Right lobe of liver (tissue), 6 donors: ENCODE measurements at places on chromosomes 12 and 14. TPM values are rescaled to one million over a fixed set of nuclear protein-coding genes. Genes with fewer than 3 reads are reported as not detected.
A peak's percentile ranks its signal among the peaks of the same experiment; 100 is the strongest.

GRCh38 chr14:70987041-70987440 is 79.8 kb downstream of the PCNX1 start:
- no peak overlapping the region for H3K27ac ChIP-seq
- H3K36me3 ChIP-seq, result no peaks in the 10 kb centered on the region
- H3K4me1 ChIP-seq, result no peaks in the 10 kb centered on the region
- no peaks in the 10 kb centered on the region for H3K27me3 ChIP-seq
- no peak overlapping the region for H3K4me3 ChIP-seq

- no peaks in the 10 kb centered on the region for H3K36me3 ChIP-seq
- DNase-seq, result peak; percentile 11
- no peaks in the 10 kb centered on the region for H3K4me1 ChIP-seq
- no peak overlapping the region for H3K27ac ChIP-seq
- H3K27me3 ChIP-seq, result no peaks in the 10 kb centered on the region
- H3K4me3 ChIP-seq, result no peak overlapping the region
Measured at GRCh38 chr14:94646481-94646880, 34.3 kb downstream of the SERPINA3 start.

DNA sequence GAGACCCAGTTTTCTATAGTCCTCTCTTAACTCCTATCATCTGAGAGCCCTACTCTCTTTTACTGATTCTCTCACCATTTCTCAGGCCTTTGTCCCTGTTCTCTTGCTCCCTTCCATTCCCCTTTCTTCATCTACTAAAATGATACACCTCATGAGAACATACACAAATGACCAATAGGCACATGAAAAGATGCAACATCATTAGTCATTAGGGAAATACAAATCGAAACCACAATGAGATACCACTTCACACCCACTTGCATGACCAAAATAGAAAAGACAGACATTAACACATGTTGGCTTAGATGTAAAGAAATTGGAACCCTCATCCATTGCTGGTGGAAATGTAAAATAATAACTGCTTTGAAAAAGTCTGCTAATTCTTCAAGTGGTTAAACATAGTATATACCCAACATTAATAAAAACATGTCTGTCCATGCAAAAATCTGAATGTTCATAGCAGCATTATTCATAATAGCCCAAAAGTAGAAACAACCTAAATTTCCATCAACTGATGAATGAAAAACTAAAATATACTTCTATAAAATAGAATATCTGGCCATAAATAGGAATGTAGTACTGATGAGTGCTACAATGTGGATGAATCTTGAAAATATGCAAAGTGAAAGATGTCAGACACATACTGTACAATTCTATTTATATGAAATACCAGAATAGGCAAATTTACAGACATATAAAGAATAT is 66.0 kb downstream of the DENND5B start:
- no peak for DNase-seq
- no peaks in the 10 kb centered on the region for H3K27me3 ChIP-seq

Gene CLEC4E
- total RNA-seq, result 1.1 TPM

DNA sequence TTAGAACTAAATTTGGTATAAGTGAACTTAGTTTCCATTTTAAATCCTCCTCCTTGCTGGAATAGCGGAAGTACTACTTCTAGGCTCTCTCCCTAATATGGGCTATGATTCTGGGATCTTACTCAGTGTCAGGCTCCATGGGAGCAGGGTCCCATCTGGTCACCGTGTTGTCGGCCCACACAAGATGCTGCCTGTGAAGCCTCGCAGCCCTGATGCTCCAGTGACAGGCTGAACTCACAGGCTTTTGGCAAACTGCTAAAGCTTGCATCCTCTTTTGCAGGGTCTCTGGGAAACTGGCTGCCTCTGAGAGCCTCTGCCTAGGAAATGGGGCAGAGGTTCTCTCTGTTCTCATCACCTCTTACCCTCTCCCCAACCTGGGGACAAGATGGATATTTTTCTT is 88.4 kb downstream of the RPAP3 start:
- no peak for DNase-seq
- no peak overlapping the region for H3K27ac ChIP-seq
- H3K4me3 ChIP-seq, result no peak overlapping the region
- no peaks in the 10 kb centered on the region for H3K36me3 ChIP-seq

DNA sequence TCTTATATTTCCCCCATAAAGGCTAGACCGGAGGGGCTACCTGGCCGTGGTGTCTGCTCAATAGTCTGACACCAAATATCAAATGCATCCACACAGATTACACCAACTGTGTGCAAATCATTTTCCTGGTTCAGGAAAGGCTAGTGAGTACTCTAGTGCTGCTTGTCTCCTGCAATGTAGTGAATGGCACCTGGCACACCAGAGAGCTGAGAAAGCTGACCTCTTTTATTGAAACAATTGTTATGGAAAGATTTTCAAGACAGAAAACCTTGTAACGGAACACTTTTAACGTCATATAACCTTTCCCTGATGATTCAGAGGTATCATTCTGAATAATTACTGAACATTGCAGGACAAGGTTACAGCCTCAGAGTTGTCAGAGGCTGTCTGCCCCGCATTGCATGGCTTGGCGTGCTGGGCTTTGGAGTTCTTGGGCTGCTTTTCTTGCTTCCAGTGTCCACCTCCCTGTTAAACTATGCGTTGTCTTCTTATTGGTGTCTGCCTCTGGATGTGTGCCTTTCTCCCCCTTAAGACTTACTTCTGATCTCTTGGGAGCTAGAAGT is 40.7 kb upstream of the HDAC7 start:
- H3K36me3 ChIP-seq, result no peaks in the 10 kb centered on the region
- no peaks in the 10 kb centered on the region for H3K27me3 ChIP-seq
- H3K4me3 ChIP-seq, result no peak overlapping the region
- H3K27ac ChIP-seq, result no peak overlapping the region
- no peak for DNase-seq
- H3K4me1 ChIP-seq, result peaks cover 15% of the 10 kb centered on the region

Gene KRT77
- not detected for total RNA-seq

Gene SRRM4
- not detected for total RNA-seq

Gene ESR2
- 0.04 TPM for total RNA-seq

Gene DDX47
- total RNA-seq, result 26.5 TPM

GRCh38 chr12:43832463-43833168 is 3.3 kb upstream of the TMEM117 start:
- no peak overlapping the region for H3K4me3 ChIP-seq
- no peak overlapping the region for H3K27ac ChIP-seq
- no peaks in the 10 kb centered on the region for H3K4me1 ChIP-seq
- H3K36me3 ChIP-seq, result no peaks in the 10 kb centered on the region
- no peaks in the 10 kb centered on the region for H3K27me3 ChIP-seq

DNA sequence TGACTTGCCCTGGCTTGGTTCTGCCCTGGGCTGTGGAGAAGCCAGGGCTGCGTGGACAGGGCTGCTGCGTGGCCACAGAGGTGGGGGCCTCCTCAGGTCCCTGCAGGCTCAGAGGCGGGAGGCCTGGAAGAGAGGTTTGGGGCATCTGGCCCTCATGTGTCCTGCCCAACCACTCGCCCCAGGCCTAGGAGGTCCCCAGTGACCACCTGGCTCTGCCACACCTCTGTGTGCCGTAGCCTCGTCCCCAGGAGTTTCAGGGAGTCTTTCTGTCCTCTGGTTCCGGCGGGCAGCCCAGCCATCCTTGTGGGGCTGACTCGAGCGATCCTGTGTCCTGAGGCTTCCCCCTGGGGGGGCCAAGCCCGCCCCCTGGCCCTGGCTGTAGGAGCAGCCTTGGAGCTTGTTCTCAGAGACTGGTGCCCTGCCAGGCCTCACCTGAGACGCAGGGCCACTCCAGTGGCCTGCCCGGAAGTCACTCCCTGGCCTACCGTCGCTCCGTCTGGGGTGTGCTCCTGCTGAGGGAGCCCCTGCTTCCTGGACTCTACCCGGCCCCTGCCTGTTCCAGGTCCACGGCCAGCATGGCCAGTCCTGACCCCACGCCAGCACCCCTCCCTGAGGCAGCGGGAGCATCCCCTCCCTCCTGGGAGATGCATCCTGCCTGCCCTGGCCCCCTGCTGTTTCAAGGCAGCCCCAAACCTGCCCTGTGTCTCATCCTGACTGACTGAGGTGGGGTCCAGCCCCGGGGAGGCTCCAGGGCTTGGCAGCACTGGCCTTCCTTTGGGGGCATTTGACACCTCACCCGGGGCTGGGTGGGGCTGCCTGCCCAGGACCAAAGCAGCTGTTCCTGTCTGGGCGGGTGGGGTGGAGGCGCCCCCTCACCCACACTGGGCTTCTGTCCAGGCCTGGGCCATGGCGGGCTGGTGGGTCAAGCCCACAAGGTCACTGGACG is 13.9 kb downstream of the ASPG start:
- no peak overlapping the region for H3K27ac ChIP-seq
- H3K27me3 ChIP-seq, result no peaks in the 10 kb centered on the region
- peak; percentile 42 for DNase-seq

DNA sequence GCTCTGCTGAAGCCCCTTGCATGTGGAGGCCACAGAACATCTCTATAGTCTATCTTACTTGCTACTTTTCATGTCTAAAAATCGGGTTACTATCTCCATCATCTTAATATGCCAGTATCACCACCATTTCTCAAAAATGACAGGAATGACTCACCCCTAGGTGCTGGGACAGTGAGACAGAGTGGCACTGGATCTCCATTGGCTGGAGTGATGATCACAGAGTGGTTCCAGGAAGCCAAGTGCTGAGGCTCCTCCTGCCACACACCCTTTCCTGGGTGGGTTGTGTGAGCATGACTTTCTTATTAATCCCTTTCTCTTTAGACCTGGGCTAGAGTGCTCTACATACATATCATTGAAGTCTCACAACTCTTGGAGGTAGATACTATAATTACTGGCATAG is 3.3 kb upstream of the ASCL1 start:
- H3K4me1 ChIP-seq, result peaks cover 14% of the 10 kb centered on the region
- no peak overlapping the region for H3K4me3 ChIP-seq
- H3K27ac ChIP-seq, result no peak overlapping the region
- no peaks in the 10 kb centered on the region for H3K27me3 ChIP-seq
- H3K36me3 ChIP-seq, result no peaks in the 10 kb centered on the region

Gene PTGER2
- total RNA-seq, result 0.30 TPM

DNA sequence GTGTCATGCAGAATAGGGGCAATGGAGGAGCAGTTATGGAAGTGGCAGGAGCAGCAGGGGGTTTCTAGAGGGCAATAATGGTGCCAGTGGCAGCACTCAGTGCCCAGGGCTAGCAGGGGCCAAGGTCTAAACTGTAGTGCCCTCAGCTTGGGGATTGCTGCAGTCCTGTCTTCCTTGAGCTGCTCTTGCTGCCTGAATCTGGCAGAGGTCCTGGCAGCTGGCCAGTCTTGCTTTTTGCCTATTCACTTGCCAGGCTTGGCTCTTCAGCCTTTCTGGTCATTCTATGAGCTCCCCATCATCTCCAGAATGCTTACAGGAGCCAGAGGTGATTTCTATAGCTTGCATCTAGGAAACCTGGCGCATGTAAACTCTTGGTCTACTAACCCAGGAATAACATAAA is 72.0 kb downstream of the SUDS3 start:
- H3K4me1 ChIP-seq, result no peaks in the 10 kb centered on the region
- no peak overlapping the region for H3K4me3 ChIP-seq
- H3K36me3 ChIP-seq, result no peaks in the 10 kb centered on the region
- DNase-seq, result no peak

DNA sequence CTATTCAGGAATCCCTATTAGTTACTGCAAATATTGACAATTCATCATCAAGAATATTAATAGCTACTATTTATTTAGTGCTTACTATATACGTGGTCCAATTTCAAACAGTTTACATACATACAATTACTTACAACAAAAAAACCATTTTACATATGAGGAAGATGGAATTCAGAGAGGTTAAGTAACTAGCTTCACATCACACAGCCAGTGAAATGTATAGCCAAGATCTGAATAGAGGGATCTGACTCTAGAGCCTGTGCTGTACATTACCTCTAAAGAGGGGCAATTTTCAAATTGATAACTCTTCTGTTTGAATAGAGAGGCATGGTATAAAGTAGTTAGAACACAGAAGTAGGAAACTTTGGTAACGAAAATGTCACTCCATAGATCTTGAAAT is 18.3 kb downstream of the SOX5 start:
- no peak for DNase-seq
- H3K27me3 ChIP-seq, result no peaks in the 10 kb centered on the region
- H3K4me3 ChIP-seq, result no peak overlapping the region
- no peaks in the 10 kb centered on the region for H3K4me1 ChIP-seq

DNA sequence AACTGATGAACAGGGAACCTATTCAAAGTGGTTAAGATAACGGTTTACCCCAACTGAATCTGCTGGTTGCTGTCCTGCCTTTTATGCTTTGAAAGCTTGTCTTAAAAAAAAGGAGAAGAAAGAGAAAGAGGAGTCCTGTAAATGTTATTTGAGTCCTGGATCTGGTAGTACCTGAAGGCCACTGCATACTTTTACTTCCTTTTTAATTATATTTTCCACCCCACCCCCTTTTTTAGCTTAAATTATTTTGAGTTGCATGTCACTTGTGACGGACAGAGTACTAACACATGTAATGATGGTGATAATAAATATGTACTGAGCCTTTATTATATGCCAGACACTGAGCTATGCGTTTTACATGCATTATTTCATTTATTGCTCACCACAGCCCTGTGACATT is 2.5 kb upstream of the AMIGO2 start:
- no peaks in the 10 kb centered on the region for H3K27me3 ChIP-seq
- no peak overlapping the region for H3K27ac ChIP-seq
- no peak overlapping the region for H3K4me3 ChIP-seq
- H3K36me3 ChIP-seq, result no peaks in the 10 kb centered on the region
- no peaks in the 10 kb centered on the region for H3K4me1 ChIP-seq
- DNase-seq, result no peak

DNA sequence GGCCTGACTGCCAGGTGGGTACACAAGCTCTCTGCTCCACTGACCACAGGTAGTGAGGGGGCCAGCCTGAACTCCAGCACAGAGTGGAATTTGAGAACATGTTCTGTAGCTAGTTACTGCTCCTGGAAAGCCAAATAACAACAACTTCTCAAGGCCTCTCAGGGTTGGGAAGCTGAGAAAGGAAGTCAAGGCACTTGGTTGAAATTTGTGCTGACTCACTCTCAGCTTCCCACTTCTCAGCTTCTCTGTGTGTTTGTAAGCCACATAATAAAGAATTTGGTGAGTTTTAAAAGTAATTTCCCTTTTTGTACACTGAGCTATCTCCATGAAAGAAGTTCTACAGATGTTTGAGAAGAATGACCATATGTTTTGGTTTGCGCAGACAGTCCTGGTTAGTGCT is 234.9 kb downstream of the KTN1 start:
- no peak for DNase-seq
- H3K36me3 ChIP-seq, result no peaks in the 10 kb centered on the region
- H3K27me3 ChIP-seq, result no peaks in the 10 kb centered on the region
- no peak overlapping the region for H3K27ac ChIP-seq
- no peak overlapping the region for H3K4me3 ChIP-seq
- no peaks in the 10 kb centered on the region for H3K4me1 ChIP-seq

Gene KDM5A
- 30.9 TPM for total RNA-seq

- no peak for DNase-seq
- H3K27me3 ChIP-seq, result no peaks in the 10 kb centered on the region
- no peaks in the 10 kb centered on the region for H3K36me3 ChIP-seq
- H3K4me1 ChIP-seq, result peaks cover 18% of the 10 kb centered on the region
Measured at GRCh38 chr12:1220127-1221092, 229.4 kb downstream of the ERC1 start.

DNA sequence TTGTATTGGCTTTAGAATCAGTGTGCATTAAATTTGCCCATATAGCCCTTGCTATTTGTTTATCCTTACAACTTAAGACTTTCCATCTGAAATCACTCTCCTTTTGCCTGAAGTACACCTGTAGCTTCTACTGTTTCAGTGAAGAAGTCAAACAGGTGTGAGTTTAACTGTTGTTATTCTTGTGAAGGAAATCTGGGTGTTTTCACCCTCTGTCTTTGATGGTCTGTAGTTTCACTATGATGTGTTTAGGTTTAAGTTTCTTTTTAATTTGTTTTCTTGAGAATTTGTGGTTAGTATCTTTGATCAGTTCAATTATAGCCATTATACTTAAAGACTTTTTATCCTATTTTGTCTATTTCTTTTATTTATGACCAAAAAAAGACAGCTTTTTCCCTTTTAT is 68.9 kb upstream of the BBS10 start:
- DNase-seq, result no peak
- peaks cover under 1% of the 10 kb centered on the region for H3K4me1 ChIP-seq
- no peaks in the 10 kb centered on the region for H3K27me3 ChIP-seq
- no peak overlapping the region for H3K27ac ChIP-seq
- no peaks in the 10 kb centered on the region for H3K36me3 ChIP-seq

Gene TSPAN9
- total RNA-seq, result 53.2 TPM
